ENCODE measurements at places on chromosomes 2 and 18.
A peak's percentile ranks its signal among the peaks of the same experiment; 100 is the strongest.

DNA sequence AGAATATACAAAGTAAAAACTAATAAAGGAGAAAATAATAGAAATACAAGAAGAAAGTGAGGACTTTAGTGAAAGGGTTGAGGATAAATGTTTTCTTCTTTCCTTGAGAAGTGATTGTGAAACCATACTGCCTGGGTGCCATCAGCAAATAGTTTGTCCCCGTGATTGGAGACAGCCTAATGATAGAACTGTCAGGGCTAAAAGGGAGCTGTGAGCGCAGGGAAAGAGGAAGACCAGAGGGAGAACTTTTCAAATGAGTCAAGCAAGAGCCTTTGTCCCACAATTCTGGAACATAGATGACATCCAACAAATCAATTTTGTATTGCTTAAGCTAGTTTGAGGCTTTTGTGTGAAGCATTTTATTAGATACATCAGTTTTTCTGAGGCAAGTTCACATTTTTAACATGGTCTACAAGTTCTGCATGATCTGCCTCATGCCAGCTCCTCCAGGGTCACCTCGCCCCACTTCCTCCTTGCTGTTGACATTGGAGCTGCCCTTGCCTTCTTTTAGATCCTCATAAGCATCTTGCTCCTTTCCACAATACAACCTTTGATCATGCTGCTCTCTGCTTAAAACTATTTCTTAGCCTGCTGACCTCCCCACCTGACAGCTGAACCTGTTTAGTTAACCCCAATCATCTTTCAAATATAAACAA lies 213.4 kb upstream of the REG3G start:
- DNase-seq, result no peak
- peaks cover 5% of the 10 kb centered on the region for H3K36me3 ChIP-seq
- no peak overlapping the region for H3K4me3 ChIP-seq

DNA sequence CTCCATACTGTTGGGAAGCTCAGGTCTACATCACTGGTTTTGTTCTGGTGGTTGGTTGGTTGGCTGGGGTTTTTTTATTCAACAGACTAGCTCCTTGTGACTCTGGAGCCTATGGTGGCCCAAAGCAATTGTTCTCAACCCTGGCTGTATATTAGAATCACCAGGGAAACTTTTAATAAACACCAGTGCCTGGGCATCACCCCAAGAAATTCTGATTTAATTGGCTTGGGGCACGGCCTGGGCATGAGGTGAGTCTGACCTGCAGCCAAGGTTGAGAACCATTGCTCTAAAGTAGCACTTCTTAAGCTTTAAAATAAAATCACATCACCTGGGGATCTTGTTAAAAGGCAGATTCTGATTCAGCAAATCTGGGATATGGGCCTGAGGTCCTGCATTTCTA lies 184.1 kb downstream of the C1D start:
- H3K4me3 ChIP-seq, result no peak overlapping the region
- no peaks in the 10 kb centered on the region for H3K36me3 ChIP-seq
- H3K27me3 ChIP-seq, result peaks cover 15% of the 10 kb centered on the region
- DNase-seq, result no peak
- H3K27ac ChIP-seq, result no peak overlapping the region

GRCh38 chr2:59570818-59571217 lies 982.6 kb downstream of the BCL11A start:
- H3K4me1 ChIP-seq, result no peaks in the 10 kb centered on the region
- no peak overlapping the region for H3K27ac ChIP-seq
- DNase-seq, result no peak
- no peaks in the 10 kb centered on the region for H3K36me3 ChIP-seq
- no peak overlapping the region for H3K4me3 ChIP-seq
- no peaks in the 10 kb centered on the region for H3K27me3 ChIP-seq

DNA sequence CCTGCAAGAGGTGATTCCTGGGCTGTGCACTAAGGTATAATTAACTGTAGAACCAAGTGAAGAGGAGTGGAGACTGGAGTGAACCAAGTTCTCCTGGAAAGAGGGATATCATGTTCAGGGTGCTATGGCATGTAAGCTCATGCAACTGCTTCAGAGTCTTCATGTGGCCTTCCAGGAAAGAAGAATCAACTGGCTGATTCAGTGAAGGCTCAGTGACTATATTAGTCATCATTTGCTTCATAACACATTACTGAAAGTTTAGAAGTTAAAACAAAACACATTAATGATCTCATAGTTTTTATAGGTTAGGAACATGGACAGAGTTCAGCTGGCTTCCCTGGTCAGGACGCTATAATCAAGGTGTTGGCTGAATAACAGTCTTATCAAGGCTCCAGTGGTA lies 1200.8 kb upstream of the GYPC start:
- no peaks in the 10 kb centered on the region for H3K27me3 ChIP-seq
- H3K4me1 ChIP-seq, result no peaks in the 10 kb centered on the region
- H3K27ac ChIP-seq, result no peak overlapping the region
- peaks cover 8% of the 10 kb centered on the region for H3K36me3 ChIP-seq

- H3K4me1 ChIP-seq, result peaks cover 6% of the 10 kb centered on the region
- DNase-seq, result no peak
- no peak overlapping the region for H3K4me3 ChIP-seq
- H3K27me3 ChIP-seq, result peaks cover 3% of the 10 kb centered on the region
- no peaks in the 10 kb centered on the region for H3K36me3 ChIP-seq
- no peak overlapping the region for H3K27ac ChIP-seq
Measured at GRCh38 chr2:20582600-20583221, 68.2 kb downstream of the HS1BP3 start.

GRCh38 chr2:99572373-99573164 lies 82.8 kb upstream of the REV1 start:
- no peak for DNase-seq
- no peaks in the 10 kb centered on the region for H3K4me1 ChIP-seq
- H3K36me3 ChIP-seq, result no peaks in the 10 kb centered on the region
- no peak overlapping the region for H3K27ac ChIP-seq
- H3K4me3 ChIP-seq, result no peak overlapping the region

DNA sequence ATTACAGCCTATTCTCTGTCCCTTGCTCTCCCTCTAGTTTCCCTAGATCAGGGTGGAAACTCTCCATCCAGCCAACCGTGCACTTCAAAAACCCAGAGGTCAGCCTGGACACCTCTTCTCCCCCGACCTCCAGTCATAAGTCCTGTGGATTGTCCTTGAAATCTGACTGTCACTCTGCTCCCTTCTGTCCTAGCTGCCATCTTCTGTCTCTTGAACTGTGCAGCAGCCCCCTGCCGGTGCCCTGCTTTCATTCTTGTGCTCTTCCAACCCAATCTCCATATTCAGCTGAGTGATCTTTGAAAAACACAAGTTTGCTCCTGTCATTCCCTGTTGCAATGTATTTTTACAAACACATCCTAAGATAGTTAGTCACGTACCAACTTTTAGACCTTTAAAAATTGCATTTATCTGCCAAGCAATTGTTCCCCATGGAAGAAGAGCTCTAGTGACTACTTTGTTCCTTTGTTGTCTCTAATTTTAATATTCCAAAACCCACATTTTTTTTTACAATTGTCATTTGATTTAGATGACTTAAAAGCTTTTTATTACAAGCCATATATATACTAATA lies 254.3 kb downstream of the CAMKMT start:
- no peaks in the 10 kb centered on the region for H3K4me1 ChIP-seq
- H3K36me3 ChIP-seq, result no peaks in the 10 kb centered on the region
- no peak for DNase-seq
- no peaks in the 10 kb centered on the region for H3K27me3 ChIP-seq
- H3K27ac ChIP-seq, result no peak overlapping the region

- no peak overlapping the region for H3K27ac ChIP-seq
- no peak for DNase-seq
- H3K27me3 ChIP-seq, result no peaks in the 10 kb centered on the region
- no peak overlapping the region for H3K4me3 ChIP-seq
- no peaks in the 10 kb centered on the region for H3K36me3 ChIP-seq
Measured at GRCh38 chr2:206520450-206520849, 77.1 kb downstream of the ADAM23 start.

DNA sequence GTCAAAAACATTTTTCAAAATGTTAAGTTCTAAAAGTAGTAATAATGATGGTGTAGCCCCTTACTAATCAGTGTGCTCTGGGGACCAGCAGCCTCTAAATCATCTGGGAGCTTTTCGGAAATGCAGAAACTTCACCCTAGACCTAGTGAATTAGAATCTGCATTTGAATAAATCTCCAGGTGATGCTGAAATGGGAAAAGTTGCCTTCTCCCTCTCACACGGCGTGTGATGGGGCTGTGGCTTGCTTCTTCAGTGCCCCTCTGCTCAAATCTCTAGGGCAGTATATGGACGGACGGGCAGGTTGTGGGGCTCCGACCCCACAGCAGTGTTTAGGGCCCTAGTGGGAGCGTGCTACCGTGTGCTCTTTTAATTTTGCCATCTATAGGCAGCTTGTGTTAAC lies 368.6 kb downstream of the GALNT13 start:
- H3K4me1 ChIP-seq, result no peaks in the 10 kb centered on the region
- no peak overlapping the region for H3K27ac ChIP-seq
- no peak overlapping the region for H3K4me3 ChIP-seq
- H3K36me3 ChIP-seq, result no peaks in the 10 kb centered on the region
- DNase-seq, result no peak

DNA sequence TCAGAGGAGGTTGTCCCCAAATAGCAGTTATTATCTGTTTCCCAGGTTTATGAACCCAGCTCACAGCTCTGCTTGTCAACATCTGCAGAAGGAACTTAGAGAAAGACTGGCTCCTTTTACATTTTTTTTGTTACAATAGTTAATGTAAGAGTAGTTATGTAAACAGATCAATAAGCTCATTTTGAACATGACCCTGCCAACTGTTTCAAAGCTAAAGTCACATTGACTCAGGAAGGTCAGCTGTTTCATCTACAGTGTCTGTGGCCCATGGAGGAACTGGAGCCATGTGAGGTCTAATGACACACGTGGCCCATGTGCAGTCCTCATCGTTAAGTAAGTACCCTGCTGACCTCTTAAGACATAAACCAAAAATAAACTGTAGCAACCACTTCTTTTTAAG lies 97.1 kb downstream of the SH3RF3 start:
- no peaks in the 10 kb centered on the region for H3K27me3 ChIP-seq
- no peak for DNase-seq
- H3K27ac ChIP-seq, result no peak overlapping the region
- H3K4me3 ChIP-seq, result no peak overlapping the region
- no peaks in the 10 kb centered on the region for H3K36me3 ChIP-seq
- H3K4me1 ChIP-seq, result peaks cover 11% of the 10 kb centered on the region

- DNase-seq, result no peak
- H3K36me3 ChIP-seq, result no peaks in the 10 kb centered on the region
- H3K4me3 ChIP-seq, result peak overlapping the region; percentile 93
- H3K4me1 ChIP-seq, result peaks cover 27% of the 10 kb centered on the region
- H3K27ac ChIP-seq, result peak overlapping the region; percentile 96
Measured at GRCh38 chr2:69436596-69436937, 668 bp downstream of the NFU1 start.

DNA sequence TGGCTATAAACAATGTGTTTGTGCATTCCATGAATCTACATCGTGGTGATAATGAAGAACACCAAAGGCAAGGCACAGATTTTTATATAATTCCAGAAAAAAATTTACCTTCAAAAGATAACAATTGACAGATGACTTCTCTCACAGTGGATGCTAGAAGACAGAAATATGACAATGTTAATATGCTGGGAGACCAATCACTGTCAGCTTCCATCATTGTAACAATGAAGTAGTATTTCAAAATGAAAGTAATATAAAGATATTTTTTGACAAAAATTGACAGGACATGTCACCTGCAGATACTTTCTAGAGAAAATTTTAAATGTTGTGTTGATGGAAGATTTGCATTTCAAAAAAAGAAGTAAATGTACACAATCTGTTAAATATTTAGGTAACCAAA lies 1925.9 kb upstream of the LRRTM1 start:
- no peak for DNase-seq
- H3K36me3 ChIP-seq, result no peaks in the 10 kb centered on the region
- H3K4me3 ChIP-seq, result no peak overlapping the region
- H3K27me3 ChIP-seq, result no peaks in the 10 kb centered on the region
- H3K4me1 ChIP-seq, result no peaks in the 10 kb centered on the region

GRCh38 chr2:212936572-212936971 lies 214.8 kb downstream of the IKZF2 start:
- no peak overlapping the region for H3K4me3 ChIP-seq
- DNase-seq, result no peak
- H3K36me3 ChIP-seq, result peaks cover 15% of the 10 kb centered on the region
- no peaks in the 10 kb centered on the region for H3K4me1 ChIP-seq
- no peak overlapping the region for H3K27ac ChIP-seq

GRCh38 chr18:76389716-76390115 lies 105.3 kb downstream of the ZNF516 start:
- peaks cover 64% of the 10 kb centered on the region for H3K4me1 ChIP-seq
- H3K4me3 ChIP-seq, result no peak overlapping the region
- H3K27me3 ChIP-seq, result no peaks in the 10 kb centered on the region
- peak overlapping the region; percentile 48 for H3K27ac ChIP-seq
- H3K36me3 ChIP-seq, result no peaks in the 10 kb centered on the region
- no peak for DNase-seq

GRCh38 chr2:204550751-204551511 lies 5.7 kb downstream of the PARD3B start:
- no peak for DNase-seq
- H3K36me3 ChIP-seq, result no peaks in the 10 kb centered on the region
- H3K4me1 ChIP-seq, result no peaks in the 10 kb centered on the region
- H3K27ac ChIP-seq, result no peak overlapping the region

GRCh38 chr2:71281950-71282349 lies 49.6 kb upstream of the ZNF638 start:
- peaks cover 40% of the 10 kb centered on the region for H3K27me3 ChIP-seq
- H3K4me3 ChIP-seq, result no peak overlapping the region
- no peak overlapping the region for H3K27ac ChIP-seq
- peaks cover 6% of the 10 kb centered on the region for H3K4me1 ChIP-seq

GRCh38 chr2:193891023-193891422 lies 1696.3 kb upstream of the TMEFF2 start:
- no peak overlapping the region for H3K4me3 ChIP-seq
- no peaks in the 10 kb centered on the region for H3K4me1 ChIP-seq
- H3K36me3 ChIP-seq, result no peaks in the 10 kb centered on the region
- no peaks in the 10 kb centered on the region for H3K27me3 ChIP-seq
- DNase-seq, result no peak

- H3K4me3 ChIP-seq, result peak overlapping the region; percentile 90
- H3K36me3 ChIP-seq, result peaks cover 6% of the 10 kb centered on the region
- DNase-seq, result peak; percentile 69
- peaks cover 15% of the 10 kb centered on the region for H3K27me3 ChIP-seq
Measured at GRCh38 chr2:113124181-113124961, 3.0 kb upstream of the IL1RN start.

- H3K4me3 ChIP-seq, result no peak overlapping the region
- DNase-seq, result no peak
- H3K27ac ChIP-seq, result no peak overlapping the region
- peaks cover 17% of the 10 kb centered on the region for H3K36me3 ChIP-seq
- H3K27me3 ChIP-seq, result peaks cover 5% of the 10 kb centered on the region
Measured at GRCh38 chr2:189995679-189996078, 66.8 kb downstream of the MSTN start.

DNA sequence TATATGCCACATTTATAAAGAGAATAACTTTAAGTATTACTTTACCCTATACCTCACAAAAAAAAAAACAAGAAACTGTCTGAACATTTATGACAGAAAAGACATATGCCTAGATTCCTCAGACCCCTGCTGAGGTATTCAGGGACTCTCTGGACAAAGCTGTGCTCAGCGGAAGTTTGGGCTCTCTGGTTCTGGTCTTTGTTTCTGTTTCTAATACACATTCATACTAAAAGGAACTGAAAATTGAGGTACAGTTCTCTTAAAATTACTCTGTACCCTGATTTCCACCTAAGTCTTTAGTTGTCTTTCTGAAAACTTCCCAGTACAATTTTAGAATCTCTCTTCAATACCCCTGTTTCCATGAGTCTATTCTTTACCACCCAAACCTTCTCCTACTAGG lies 160.3 kb downstream of the IKZF2 start:
- peaks cover 19% of the 10 kb centered on the region for H3K36me3 ChIP-seq
- no peaks in the 10 kb centered on the region for H3K27me3 ChIP-seq
- no peak overlapping the region for H3K4me3 ChIP-seq
- DNase-seq, result no peak

GRCh38 chr18:53984021-53984420 lies 240.4 kb downstream of the MBD2 start:
- peaks cover 7% of the 10 kb centered on the region for H3K36me3 ChIP-seq
- H3K4me1 ChIP-seq, result no peaks in the 10 kb centered on the region
- no peak for DNase-seq

Measured in natural killer cell treated with Interleukin-12 subunit alpha and Interleukin-12 subunit beta and Interleukin-15 and Interleukin-18, amount 100 ng/mL, for 72 hours (primary cell).